DMS79 treated with DMSO at 0.1 percent for 48 hours (cell line): ENCODE measurements at places on chromosomes 1 and 21.

GRCh38 chr1:45668526-45668925 lies 17.8 kb downstream of the GPBP1L1 start:
- no peak for DNase-seq

- no peak for DNase-seq
Observed at GRCh38 chr1:202505356-202505755, 156.9 kb downstream of the PPP1R12B start.

GRCh38 chr1:24089743-24090555 lies 22.0 kb downstream of the MYOM3 start:
- peak; percentile 76 for DNase-seq

DNA sequence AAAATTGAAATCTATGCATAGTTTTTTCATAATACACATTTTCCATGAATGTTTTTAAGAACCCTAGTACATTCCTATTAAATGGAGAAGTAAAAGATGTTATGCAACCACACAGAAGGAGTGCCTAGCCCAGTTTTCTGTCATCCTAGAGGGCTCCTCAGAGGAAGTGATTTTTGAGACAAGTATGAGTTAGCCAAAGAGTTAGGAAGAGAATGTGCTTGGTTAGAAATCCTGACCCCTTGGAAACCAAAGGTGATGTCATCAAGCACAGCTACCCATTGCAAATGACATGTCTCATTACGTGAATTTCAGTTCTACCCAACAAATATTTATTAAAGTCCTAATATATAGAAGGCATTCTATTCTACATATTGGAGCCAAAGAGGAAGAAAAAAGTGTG lies 88.9 kb upstream of the TNFSF4 start:
- no peak for DNase-seq

- DNase-seq = no peak
Observed at GRCh38 chr1:209820986-209821385, 6.8 kb upstream of the UTP25 start.

GRCh38 chr1:86546787-86547221 lies at the start of gene CLCA4:
Gene CLCA4, plus strand, starts transcription at chr1:86547078. Its CDS starts 42 bp downstream, at chr1:86547120.
- no peak for DNase-seq

- no peak for DNase-seq
Observed at GRCh38 chr1:214135886-214136285, 145.1 kb upstream of the SMYD2 start.

GRCh38 chr1:6905790-6906189 lies 120.5 kb downstream of the CAMTA1 start:
- no peak for DNase-seq

- DNase-seq = no peak
Observed at GRCh38 chr21:25578056-25578961, 29.0 kb downstream of the MRPL39 start.

DNA sequence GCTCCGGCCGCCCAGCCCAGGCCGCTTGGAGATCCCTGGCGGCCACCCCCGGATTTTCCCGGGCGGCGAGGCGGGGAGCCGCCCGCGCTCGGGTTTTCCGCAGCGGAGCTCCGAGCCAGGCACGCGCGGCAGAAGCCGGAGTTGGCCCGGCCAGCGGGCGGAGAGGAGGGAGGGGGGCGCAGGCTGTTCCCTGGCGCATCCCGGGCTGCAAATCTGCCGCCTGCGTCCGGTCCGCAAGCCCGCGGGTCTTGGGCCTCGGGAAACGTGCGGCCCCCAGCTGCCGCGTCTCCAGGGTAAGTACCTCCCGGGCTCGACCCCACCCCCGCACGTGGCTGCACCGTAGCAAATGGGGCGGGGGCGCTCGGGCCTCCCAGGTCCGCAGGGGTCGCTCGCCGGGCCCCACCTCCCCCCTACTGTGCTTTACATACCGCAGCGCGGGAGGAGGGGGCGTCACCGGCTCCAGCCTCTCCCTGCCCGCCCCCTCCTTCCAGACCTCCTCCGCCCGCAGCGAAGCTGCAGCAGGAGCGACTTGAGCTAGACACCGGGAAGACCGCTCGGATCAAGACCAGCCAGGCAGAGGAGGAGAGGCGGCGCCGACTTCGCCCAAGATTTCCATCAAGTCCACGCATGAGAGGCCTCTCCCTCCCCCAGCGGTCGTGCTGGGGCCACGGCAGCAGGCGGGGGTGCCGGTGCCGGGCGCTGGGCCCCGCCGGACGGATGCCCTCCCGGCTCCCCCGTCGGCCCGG lies 1.6 kb downstream of the TMEM200B start:
- DNase-seq = no peak

DNA sequence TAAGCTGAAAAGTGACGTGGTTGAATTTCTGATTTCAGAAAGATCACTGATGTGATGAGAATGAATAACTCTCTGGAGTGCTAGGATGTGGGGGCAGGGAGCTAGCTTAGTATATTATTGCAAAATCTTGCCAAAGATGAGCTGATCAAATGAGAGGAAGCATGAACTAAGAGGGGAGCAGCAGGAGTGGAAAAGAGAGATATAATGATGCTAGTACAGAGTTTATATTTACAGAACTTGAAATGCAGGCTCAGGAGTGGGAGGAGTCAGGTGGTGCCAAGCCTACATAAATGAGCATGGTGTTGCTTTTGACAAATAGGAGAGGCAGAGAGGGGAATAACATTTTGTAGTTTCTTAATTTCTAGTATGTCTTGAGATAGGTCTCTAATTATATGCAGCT lies 38.1 kb upstream of the NBL1 start:
- no peak for DNase-seq

DNA sequence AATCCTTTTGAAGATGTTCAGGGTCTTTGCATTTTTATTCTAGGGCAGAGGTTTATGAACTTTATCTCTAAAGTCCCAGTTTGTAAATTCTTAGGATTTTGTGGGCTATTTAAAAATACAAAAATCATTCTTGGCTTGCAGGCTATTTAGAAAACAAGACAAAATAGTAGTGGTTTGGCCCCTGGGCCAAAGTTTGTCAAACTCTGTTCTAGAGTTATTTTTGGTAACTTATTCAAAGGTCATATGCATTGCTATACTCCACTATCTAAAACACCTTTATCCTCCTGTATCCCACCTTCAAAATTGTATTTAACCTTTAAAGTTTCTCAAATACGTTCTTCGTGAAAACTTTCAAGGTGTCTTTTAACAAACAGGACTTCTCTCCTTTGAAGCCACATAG lies 75.5 kb upstream of the LRRC53 start:
- DNase-seq = no peak
